ENCODE measurements at places on chromosomes 6 and 20.

DNA sequence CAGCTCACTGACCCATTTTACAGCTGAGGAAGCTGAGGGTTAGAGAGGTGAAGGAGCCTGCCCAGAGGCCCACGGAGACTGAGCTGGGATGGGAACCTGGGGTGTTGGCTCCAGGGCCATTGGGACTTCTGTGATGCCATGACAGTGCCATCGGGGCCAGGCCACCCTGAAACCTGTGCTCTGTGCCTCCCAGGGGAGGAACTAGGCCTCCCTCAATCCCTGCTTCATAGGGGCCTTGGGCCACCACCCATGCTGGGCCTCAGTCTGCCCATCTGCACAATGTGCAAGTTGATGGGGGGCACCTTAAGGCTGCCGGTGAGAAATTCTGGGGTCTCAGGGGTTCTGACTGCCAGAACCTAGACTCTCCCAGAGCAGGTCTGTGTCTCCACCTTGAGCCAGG is 24.9 kb downstream of the BPIFB4 start:
- DNase-seq = no peak

DNA sequence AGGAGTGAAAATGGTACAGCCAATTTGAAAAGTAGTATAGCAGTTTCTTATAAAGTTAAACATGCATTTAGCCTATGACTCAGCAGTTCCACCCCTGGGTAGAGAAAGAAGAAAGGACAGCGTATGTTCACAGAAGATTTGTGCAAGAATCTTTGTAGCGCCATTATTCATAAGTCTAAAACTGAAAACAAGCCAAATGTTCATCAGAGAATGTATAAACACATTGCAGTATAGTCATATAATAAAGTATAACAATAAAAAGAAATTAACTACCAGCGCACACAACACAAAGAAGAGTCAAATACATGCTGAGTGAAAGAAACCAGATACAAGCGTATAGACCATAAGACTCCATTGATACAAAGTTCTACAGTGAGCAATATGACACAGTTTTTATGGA is 294.0 kb downstream of the SAMD5 start:
- DNase-seq = no peak

DNA sequence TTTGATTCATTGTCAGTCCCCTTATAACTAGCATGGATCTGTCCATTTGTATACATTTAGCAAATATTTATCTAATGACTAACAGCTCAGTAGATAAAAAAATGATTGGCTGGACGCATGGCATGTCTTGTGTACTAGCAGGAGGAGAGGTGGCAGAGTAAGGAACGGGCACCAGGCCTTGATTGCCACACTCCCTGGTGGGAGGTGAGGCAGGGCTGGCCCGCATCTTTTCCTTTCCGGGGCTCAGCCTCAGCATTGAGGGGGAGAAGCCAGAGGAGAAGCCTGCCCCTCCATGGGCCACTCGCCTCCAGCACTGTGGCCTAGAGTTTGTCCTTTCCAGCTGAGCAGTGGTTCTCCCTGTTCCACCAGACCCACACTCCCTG is 84.9 kb upstream of the TMEM181 start:
- no peak for DNase-seq

DNA sequence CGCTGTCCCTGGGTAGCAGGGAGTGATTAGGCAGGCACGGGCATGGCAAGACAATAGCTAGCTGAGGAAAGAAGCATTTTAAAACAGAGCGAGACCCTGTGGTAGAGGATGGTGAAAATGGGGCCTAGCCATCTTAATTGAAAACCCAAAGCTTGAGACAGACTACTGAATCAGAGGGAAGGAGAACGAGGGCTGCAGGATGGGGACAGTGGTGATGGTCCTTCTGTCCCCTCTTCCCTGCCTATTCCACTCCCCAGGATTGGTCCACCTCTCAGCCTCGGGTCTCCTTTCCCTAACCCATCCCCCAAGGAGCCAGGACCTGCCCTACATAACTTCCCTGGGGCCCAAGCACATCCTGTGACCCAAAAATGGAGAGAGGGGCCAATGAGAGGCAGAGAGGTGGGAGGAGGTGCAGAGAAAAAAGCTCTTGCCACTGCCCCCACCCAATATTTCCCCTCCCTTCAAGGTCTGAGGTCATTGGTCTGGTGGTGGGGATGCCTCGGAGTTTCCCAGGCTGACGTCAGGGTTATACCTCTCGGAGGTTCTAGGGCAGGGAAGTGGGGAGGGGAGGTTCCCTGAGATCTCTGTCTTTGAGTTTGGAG is 884 bp upstream of the CUTA start:
- DNase-seq = no peak

DNA sequence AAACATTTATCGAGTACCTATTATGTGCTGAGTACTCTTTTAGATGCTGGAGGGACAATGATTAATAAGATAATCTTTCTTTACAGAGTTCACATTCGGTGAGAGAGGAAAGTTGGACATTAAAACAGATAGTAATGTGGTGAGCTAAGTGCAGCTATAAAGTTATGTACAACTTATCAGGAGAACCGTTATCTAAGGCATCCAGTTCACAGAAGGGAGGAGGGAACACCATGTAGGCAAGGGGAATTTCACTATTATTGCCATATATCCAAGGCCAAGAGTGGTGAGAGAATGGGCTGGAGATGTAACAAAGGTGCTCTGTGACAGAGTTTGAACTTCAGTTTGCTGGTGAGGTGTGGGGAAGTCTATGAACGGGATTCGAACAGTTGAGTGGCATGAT is 105.8 kb downstream of the CARMIL1 start:
- DNase-seq = no peak

DNA sequence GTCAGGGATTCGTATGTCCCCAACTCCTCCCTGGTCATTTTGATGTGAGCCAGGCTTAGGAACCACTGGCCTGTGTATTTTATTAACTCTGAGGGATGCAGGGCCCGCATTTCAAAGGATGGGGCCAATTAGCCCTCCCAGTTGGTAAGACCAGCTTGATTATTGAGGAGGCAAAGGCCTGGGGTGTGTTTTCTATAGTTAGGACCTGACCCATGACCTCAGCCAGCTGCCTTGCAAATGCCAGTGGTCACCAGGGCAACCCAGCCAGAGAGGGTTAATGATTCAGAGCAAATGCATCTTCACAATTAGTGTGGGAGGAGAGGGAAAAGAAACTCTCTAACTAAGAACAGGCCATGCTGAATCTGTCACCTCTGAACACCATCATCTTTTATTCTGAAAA is 835.4 kb downstream of the MAFB start:
- no peak for DNase-seq

DNA sequence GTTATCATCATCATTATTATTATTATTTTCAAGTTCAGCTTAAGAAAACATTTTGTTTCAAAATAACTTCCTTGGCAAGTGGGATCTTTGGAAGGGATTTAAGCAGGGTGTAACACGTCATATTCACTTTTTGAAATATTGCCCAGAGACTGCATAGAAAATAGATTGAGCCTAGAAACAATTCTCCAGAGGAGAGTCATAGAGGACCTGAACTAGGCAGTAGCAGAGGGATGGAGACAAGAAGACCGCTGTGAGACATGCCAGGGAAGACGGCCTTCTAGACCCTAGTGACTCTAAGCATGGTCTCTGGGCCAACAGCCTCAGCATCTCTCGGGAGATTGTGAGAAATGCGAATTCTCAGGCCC is 55.5 kb downstream of the EDN1 start:
- no peak for DNase-seq

- peak; percentile 47 for DNase-seq
Observed at GRCh38 chr20:41173161-41173721, 35.9 kb downstream of the PLCG1 start.

- DNase-seq = no peak
Observed at GRCh38 chr6:90424580-90424979, 127.9 kb upstream of the BACH2 start.

DNA sequence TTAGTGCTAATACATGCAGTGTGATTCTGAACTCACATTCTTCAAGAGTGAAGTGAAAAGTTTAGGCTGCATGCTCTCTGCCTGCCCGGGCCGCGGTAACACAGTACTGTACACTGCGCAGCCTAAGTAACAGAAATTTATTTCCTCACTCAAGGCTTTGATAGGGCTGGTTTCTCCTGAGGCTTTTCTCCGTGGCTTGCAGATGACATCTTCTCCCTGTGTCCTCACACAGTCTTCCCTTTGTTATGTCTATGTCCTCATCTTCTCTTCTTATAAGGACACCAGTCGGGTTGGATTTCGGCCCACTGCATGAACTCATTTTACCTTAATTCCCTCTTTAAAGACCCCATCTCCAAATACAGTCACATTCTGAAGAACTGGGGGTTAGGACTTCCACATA is 51.1 kb upstream of the TMEM170B start:
- no peak for DNase-seq

GRCh38 chr6:151075527-151075926 is 164.2 kb upstream of the AKAP12 start:
- DNase-seq = no peak

DNA sequence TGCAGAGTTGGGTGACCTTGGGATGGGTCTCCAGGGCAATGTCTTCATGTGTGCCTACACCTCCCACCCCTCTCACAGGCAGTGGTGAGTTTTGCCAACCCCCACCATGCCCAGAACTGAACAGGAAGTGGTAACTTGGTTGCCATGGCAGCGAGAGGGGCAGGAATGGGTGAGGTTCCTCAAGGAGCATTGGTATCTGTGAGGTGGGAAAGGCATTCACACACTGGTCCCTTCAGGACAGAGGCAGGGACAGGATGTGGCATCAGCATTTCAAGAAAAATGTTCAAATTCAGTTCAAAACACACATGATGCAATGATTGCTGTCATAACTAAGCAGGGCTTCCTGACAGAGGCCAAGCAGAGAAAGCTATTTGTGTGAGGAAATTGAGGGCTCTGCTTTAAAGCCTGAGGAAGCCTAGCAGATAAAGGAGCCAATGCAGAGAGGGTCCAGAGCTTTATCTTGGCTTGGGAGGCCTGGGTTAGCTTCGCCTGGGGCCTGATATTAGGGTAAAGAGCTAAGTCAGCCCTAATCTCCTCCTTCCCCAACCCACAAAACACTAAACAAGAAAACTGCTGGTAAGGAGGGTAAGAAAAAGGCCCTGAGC is 551 bp downstream of the TREML2 start:
- DNase-seq = peak; percentile 18

- DNase-seq = no peak
Observed at GRCh38 chr20:45974896-45975565, 3.0 kb upstream of the ZNF335 start.

DNA sequence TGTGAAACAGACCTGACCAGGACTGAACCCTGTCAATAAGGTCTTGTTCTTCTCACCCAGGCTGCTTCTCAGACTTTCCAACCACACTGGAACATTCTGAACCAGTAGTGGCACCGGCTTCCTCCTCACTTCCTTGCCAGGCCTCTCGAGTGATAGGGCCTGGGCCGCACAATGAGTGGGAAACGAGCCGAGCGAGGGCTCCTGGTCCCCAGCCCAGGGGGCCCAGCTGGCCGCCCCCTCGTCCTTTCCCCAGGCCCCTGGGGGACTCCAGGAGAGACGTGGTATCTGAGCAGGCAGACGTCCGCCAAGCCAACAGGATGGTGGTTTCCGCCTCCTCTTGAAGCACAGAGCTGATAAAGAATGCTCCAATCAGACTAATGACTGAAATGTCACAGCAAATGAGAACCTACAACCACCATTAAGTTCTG is 117.9 kb downstream of the GMDS start:
- no peak for DNase-seq

DNA sequence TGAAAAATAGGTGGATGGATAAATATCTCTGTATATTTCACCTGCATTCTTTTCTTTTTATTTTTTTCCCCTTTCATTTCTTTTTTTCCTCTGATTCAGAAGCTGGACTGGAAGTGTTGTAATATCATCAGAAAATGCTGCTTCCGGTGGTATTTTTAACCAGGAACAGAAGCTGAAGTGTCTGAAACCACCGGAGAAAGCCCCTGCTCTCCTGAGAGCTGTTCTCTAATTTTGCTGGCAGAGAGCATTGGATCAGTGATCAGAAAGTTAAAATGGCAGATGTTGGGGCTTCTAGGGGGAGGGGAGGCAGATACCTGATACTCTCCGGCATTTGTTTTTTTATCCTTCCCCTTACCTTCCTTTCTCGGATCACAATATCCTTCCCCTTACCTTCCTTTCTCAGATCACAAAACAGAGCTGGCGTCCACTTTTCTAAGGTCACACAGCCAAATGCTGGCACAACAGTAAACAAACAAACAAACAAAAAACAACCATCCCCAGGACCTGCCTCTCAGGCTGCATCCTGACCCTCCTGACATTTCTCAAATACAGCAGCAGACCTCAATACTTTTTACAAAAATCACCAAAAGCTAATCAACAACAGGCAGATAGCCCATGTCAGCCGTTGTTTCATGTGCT is 143.2 kb upstream of the ZNF217 start:
- no peak for DNase-seq

- DNase-seq = peak; percentile 64
Observed at GRCh38 chr6:137717074-137718073, 149.7 kb upstream of the TNFAIP3 start.

GRCh38 chr20:63972312-63973159 is 2.8 kb upstream of the ZNF512B start:
- DNase-seq = no peak

DNA sequence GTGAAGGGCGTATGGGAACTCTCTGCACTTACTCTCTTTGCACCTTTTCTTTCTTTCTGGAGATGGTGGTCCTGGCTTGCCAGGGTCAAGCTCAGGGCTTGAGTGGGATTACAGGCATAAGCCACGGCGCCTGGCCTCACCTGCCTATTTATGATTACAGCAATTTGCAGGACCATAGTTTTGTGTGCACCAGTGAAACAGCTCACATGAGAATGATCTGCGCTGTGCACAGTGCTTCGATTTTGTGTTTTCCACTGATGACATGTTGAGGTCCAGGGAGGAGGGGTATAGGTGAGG is 40.3 kb downstream of the RBM38 start:
- DNase-seq = no peak

Measured in T follicular helper cell (primary cell).